ENCODE measurements at places on chromosomes 2 and 18.
A peak's percentile ranks its signal among the peaks of the same experiment; 100 is the strongest.

DNA sequence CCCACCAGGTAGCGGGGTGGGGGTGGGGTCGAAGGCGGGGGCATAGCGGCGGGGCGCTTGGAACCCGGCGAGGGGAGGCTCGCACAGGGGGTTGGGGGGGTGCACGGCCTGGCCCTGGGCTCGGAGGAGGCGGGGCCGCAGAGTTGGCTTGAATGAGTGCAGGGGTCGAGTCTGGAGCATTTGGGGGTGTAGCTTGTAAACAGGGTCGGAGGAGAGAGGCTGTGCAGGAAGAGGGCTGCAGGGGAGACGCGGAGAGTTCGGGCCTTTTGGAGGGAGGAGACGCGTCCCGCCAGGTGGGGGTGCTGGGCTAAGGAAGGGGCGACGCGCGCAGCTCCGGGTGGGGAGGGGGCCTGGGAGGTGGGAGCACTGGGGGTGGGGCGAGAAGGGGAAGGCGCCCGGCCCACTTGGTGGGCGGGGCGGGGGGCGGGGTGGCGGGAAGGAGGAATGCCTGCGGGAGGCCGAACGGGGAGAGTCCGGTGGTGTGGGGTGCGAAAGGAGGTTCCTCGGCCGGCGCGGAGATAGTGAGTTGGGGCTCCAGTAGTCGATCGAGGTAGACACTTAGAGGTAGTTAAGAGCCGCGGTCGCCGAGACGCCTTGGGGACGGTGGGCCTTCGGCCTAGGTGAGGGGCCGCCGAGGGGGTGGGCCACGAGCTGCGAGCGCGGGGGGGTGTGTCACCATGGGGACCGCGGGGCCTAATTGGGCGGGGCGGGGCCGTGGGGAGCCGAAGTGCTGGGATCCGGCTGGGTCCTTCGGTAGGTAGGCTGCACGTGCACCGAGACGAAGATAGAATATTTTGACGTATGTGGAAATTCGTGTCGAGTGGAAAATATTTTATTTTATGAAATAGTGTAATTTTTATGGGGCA, 774 bp downstream of the MSH6 start:
- DNase-seq, result peak; percentile 63

DNA sequence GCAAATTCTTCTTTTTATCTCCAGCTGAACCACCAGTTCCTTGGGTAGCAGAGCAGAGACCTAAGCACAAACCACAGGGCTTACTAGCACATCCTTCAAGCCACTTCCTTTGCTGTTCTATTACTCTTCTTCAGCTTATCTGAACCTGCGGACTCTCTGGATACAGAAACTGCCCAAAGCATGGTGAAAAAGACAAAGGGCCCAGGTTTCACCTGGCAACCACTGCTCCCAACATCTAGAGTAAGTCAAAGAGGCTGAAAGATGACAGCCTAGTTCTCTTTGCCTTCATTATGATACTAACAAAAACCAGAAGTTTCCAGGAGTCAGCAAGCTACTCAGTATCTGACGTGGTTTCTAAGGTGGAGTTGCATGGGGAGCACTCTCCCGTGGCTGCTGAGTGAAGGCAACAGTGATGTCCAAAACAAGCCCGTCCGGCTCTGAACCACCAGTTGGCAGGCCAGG, 43.4 kb downstream of the KANSL3 start:
- peak; percentile 46 for DNase-seq

- DNase-seq, result no peak
These were observed 86.9 kb downstream of the LRRC30 start for GRCh38 chr18:7317804-7318231.

DNA sequence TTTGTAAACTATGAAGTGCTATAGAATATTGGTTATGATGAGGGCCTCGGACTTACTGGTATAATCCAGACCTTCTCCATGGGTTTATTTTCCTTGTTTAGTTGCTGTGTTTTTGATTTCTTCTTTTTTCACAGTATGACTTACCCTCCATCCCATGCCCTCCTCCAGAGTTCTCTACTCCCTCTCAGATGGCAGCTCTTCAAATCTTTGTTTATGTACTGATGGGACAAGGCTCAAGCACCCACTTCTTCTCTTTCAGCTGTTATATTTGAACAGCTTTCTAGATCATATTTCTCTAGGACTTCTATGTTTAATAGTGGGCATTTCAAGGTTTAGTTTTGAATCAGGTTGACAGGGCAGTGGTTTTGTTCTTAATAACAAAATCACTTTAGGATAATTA, 43.9 kb downstream of the CLIP4 start:
- no peak for DNase-seq

- DNase-seq, result no peak
These were observed 58.5 kb upstream of the KCNJ3 start for GRCh38 chr2:154640000-154640399.

DNA sequence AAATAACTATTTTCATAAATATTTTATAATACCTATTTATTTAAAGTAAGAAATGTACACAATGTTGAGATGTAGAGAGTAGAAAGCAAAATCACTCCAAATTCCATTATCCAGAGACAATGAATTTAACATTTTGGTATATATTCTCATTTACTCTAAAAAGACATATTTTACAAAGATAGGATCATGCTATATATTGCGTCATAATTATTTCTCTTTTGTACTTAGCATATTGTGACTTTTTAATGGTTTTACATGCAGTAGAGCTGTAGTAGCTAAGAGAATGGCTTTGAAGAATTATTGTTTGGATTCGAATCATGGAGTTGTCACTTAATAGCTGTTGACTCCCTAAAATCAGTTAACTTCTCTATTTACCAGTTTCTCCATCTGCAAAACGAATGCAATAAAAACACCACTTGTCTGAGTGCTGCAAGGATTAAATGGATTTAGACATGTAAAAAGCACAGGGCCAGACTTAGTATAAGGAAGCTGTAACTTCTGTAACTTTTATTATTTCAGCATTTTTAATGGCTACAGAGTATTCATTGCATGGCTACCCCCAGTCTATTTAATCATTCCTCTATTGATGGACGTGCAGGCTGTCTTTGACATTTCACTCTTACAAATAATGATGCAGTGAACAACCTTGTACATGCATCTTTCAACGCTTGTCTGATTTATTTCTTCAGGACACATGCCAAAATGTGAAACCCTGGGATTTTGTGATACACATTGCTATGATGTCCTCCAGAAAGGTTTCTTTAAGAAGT, 33.2 kb downstream of the KCNS3 start:
- DNase-seq, result no peak

- DNase-seq, result no peak
These were observed 91.3 kb upstream of the YPEL5 start for GRCh38 chr2:30055548-30055947.
